ENCODE measurements at places on chromosomes 11 and 22.

- DNase-seq: peak; percentile 18
Measured at GRCh38 chr11:103420593-103420992, 311.4 kb downstream of the DYNC2H1 start.

- no peak for DNase-seq
Measured at GRCh38 chr22:43207849-43208702, 21.1 kb upstream of the TTLL12 start.

- no peak for DNase-seq
Measured at GRCh38 chr11:96036863-96037262, 113.0 kb upstream of the MTMR2 start.

DNA sequence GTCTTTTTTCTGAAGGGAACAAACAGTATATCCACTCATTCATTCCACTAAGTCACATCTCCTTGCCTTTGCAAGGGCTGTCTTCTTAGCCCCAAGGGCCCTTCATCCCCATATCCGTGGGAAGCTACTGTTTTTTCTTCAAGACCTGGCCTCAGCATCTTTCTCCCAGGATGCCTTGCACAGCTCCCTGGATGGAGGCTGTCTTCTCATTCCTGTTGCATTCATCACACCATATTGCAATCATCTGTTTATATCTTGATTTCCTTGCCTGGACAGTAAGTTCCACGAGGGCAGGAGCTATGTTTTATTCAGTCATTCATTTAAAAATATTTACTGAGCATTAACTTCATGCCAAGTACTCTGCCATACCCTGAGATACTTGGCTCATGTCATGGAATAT lies 29.3 kb upstream of the NECTIN1 start:
- DNase-seq: peak; percentile 15

- no peak for DNase-seq
Measured at GRCh38 chr22:20011993-20012740, 4.5 kb downstream of the ARVCF start.

GRCh38 chr11:31480930-31481329 lies 28.5 kb downstream of the IMMP1L start:
- DNase-seq: no peak

DNA sequence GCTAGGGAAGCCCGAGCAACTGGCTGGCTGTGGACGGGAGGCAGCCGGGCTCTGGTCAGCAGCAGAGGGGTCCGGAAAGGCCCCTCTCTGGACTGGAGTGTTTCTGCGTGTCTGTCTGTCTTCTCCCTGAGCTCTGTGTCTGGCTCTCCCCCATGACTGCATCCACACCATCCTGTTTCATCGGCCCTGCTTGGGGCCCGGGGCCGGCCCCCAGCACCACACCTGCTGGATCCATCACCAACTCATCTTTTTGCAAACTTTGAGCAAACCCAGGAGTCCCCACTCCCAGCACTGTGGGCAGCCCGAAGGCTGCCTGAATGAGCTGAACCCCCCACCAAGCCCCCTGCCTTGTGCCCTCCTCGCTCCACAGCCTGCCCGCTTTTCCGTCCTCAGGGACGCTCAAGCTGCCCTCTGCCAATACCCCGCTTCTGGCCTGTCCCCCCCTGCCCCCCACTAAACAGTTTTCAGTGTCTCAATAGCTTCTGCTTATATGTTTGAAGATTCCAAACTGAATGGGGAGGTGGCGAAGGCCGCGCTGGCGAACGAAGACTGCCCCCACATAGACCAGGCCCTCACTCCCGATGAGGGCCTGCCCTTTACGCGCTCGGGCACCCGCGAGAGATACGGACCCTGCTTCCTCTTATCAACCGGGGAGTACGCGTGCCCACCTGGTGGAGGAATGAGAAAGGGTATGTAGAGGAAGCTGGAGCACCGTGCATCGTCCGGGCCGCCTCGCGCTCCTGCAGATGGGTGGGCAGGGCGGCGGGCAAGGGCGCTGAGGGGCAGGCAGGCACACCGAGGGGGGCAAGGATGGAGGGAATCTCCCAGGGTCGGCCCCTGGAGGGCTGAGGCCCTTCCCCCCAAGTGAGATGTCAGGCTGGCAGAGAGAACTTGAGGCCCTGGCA lies 44.6 kb downstream of the KCNC1 start:
- no peak for DNase-seq

DNA sequence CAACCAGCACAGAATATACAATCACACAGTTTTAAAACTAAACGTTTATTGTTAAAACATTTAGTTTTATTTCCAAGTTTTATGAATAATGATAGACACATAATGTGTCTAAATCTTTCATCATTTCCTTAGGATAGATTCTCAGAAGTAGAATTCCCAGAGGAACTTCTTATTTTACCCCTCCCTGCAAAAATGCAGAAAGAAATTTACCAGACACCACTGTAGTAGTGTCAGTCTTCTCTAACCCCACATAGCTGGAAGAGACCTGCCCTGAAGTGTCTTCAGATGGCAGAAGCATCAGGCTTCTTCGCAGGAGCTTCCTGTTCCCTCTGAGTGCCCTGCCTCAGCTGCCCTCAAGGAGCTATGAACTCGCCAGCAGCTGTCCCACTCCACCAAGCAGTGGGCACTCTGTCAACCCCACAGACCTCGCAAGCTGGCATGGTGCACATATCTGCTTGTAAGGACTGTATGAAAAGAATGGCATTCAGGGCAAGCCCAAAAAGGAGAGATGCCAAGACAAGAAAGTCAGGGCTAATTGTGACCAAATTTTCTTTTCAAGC lies 28.5 kb upstream of the PAK1 start:
- DNase-seq: no peak

DNA sequence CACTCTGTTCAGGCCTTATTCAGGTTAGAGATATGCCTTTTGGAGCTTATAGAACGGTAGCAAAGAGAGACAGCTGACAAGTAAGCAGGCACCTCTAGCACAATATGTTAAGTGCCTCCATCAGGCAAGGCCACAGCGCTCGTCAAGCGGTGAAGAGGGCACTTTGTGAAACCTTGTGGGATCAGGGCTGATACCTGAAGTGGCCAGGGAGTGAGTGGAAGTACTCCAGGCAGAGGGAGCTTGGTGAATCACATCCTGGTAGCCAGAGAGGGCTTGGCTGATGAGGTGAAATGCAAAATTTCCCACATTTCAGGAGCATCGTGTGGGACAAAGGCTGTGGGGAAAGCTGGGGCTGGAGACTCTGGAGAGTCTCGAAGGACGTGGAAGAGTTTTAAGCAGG lies 87.4 kb downstream of the PKNOX2 start:
- DNase-seq: no peak

- no peak for DNase-seq
Measured at GRCh38 chr11:95149651-95150364, 60.2 kb downstream of the ENDOD1 start.

DNA sequence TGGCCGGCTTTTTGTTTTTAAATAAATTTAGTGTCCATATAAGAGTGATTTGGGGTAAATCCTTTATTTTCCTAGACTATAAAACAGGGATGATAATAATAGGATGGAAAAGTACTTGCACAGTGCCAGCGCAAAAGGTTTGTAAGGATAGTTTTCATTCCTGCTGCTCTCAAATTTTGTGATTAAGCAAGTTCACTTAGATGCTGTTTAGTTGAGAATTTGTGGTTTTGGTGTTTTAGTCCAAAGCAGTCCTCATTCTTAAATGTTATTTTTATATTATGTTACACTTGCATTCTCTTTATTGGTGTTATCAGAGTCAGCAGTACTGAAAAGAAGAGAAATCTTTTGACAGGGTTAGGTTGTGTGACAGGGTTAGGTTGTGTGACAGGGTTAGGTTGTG lies 47.9 kb downstream of the PPP6R3 start:
- DNase-seq: no peak

- no peak for DNase-seq
Measured at GRCh38 chr11:122720107-122720881, 64.8 kb downstream of the UBASH3B start.

GRCh38 chr22:31615940-31616314 lies 46.1 kb downstream of the PISD start:
- no peak for DNase-seq

DNA sequence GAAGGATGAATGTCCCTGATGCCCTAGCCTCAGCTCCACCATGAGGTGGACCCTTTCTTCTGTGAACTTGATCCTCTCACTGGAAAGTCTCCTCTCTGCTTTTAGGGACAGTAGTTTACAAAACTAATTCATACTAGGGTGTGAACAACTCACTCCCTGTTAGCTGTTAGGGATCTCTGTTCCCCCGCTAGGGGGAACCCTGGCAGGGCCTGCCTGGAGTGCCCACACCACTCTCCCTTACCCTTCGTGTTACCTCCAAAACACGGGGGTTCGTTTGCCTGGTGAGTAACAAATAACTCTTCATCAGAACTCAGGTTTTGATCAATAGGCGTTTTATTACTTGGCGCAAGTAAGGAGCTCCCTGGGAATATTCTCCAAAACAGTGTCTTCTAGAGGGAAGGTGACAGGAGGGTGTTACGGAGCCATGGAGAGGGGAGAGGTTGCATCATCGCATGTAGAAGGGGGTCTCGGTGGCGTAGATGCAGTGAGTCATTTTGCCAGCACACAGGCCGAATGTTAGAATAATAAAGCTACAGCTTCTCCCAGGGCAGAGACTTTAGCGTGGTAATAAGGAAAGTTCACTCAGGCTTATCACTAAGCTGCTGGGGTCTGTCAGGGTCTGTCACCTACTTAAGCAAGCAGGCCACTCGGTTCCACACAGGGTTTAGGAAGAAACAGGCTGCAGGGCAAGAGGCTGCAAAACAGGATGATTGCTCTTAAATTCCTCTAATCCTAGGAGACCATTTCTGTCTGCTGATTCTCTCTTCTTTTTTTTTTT lies 45.8 kb downstream of the C11orf96 start:
- peak; percentile 65 for DNase-seq

DNA sequence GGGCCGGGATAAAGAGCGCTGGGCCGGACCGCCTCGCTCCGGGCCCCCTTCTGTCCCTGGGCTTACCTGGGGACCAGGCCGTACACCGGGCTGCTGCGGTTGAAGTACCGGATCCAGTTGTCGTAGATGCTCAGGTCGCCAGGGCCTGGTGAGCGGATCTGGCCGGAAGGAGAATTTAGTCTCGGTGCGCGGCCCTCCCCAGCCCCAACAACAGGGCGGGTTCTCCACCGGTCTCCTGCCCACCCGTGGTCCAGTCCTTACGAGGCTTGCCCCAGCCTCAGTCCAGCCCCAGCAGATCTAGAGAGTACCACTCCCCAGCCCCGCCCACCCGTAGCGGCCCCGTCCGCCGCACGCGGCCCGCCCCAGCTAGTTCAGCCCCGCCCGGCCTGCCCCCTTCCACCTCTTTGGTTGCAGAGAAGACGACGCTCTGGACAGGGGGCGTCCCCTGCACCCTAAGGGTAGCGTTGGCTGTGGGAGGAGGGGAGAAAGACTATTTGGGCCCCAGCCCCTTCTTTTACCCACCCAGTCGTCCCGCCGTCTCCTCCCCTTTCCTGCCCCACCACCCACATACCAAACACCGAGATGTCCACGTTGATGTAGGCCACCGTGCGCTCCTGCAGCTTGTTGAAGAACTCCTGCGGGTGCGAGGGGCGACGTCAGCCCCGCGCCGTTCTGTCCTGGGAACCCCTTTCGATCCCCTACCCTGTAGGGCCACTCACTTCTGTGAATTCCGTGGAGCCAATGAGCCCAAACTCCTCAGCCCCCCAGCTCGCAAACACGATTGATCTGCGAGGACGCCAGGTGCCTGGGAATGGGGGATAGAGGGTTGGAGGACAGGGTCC lies 6.8 kb downstream of the SAC3D1 start:
- DNase-seq: no peak

- DNase-seq: no peak
Measured at GRCh38 chr11:47175746-47176327, 842 bp downstream of the ARFGAP2 start.

- DNase-seq: no peak
Measured at GRCh38 chr22:32922186-32922585, 120.7 kb downstream of the TIMP3 start.

- no peak for DNase-seq
Measured at GRCh38 chr11:37264783-37265182, 666.7 kb upstream of the RAG2 start.

Data from skeletal muscle cell (primary cell).